ENCODE measurements at places on chromosomes 16 and 17.

DNA sequence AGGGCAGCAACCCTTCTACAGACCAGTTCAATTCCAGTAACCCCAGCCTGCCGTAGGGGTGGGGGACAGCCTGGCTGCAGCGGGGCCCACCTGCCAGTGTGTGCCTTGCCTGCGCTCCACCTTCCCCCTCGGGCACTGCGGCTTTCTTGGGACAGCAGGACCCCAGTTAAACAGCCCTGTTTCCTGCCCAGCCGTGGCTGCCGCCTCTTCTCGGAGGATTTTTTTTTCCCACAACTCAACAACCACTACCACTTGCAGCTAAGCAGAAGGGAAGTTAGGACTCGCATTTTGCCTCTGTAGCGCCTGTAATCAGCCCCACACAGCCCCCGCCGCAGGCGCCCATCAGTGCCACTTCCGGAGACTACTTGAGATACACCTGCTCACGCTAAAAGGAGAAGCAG is 76.1 kb downstream of the RAI1 start:
- DNase-seq: peak; percentile 61

- DNase-seq: no peak
Observed at GRCh38 chr16:86513471-86514277, 3.3 kb downstream of the FOXF1 start.

DNA sequence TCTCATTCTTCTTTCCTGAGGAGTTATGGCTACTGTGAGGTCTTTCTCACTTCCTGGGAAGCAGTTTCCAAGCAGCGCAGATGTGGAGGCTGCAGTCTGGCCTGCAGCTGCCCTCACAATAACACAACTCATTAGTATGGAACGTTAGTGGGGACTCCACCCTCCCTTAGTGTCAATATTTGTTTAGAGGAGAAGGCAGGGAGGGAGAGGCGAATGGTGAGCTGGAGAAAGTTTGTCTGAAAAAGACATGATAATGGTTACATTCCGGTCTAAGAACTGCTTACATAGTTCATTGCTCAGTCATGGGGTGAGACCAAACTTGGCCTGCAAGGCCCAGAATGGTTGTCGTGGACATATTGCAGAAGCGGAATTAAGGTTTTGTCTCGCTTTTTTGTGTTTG is 170.2 kb downstream of the HS3ST3B1 start:
- DNase-seq: no peak

GRCh38 chr16:7113949-7114348 is 218.7 kb upstream of the RBFOX1 start:
- DNase-seq: no peak

GRCh38 chr17:41800601-41801373 is 11.0 kb downstream of the P3H4 start:
- no peak for DNase-seq

DNA sequence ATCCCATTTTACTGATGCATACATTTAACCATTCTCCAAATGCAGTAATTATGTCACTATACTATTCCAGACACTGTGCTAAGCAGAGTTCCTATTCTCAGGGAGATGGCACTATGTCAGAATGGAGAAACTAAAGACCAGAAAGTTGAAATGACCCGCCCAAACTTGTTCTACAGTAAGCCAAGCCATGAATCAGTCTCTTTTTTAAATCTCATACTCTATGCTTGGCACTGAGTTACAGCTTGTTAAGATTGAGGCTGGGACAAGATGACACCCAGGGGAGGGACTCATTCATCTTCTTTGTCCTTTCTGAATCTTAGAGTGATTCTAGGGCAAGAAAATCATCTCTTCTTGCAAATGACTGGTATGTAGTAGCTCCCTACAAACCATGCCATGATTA is 247.0 kb upstream of the CCL2 start:
- no peak for DNase-seq

DNA sequence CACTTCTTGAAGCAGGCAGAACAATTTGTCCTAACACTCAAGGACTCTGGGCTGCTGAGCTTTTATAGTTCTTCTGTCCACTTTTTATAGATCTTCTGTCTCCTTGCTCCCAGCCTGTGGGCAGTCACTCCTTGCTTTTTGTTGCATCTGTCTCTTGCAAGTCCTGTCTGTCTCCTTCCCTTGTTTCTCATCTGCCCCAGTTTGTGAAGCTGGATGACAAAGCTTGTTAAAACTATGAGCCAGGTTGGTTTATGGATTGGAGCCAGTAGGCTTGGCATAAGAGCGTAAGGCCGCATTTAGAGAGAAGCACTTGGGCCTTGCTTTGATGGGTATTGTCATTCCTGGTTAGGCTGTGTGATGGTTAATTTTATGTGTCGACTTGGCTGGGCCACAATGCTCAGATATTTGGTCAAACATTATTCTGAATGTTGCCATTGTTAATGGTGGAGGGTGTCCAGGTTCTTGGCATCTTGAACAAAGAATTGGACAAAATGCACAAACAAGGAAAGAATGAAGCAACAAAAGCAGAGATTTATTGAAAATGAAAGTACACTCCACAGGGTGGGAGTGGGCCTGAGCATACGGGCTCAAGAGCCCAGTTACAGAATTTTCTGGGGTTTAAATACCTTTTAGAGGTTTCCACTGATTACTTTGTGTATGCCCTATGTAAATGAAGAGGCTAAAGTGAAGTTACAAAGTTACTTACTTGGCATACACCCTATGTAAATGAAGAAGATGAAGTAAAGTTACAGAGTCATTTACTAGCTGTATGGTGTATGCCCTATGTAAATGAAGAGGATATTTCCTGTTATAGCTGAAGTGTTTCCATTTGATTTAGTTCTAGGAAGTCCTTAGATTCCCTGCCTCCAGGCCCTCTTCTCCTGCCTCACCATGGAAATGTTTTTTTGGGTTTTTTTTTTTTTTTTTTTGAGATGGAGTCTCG is 8.0 kb upstream of the CPPED1 start:
- DNase-seq: no peak

GRCh38 chr16:64974381-64974780 is 147.5 kb downstream of the CDH11 start:
- no peak for DNase-seq

DNA sequence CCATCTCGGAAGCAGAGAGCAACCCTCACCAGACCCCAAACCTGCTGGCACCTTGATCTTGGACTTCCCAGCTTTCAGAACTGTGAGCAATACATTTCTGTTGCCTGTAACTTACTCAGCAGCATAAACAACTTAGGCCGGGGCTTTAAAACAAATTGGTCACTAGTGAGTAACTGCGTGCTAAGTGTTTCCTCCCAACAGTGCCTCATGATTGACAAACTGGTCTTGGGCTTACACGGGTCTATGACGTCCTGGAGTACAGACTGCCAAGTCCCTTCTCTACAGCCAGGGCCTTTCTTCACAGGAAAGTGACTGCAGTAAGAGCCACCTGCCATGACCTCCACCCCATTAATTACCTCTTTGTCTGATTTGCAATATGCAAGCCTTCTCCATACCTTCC is 136.7 kb downstream of the XYLT1 start:
- DNase-seq: no peak

DNA sequence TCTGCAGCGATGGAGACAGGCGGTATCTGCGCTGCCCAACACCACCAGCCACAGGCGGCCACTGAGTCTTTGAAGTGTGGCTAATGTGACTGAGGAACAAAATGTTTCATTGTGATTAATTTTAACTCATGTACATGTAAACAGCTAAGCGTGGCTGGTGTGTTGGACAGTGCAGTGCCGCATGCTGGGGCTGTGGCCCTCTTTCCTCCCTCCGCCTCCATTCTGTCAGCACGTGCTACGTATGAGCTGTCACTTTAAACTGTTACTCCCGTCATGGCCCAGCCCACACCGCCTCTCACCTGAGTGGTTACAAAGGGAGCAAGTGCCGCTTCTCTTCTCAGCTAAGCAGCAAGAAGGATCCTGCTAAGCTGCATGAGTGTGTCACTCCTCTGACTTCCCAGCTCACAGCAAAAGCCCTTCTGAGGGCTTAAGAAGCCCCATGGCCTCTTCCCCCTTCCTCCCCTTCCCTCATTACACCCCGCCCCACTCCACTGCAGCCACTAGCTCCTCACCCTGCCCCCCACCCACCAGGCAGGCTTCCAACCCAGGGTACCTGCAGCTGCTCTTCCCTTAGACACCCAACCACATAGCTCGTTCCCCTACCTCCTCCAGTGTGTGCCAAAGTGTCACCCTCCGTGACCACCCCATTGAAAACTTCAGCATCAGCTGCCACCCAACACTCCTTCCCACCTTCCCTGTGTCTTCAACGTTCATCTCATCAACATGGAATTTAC is 15.0 kb downstream of the HASPIN start:
- no peak for DNase-seq

- no peak for DNase-seq
Observed at GRCh38 chr17:32016231-32016630, 9.0 kb downstream of the LRRC37B start.

- no peak for DNase-seq
Observed at GRCh38 chr17:55391244-55391757, 30.3 kb downstream of the MMD start.

GRCh38 chr16:83689385-83689831 is 118.4 kb upstream of the HSBP1 start:
- DNase-seq: no peak

DNA sequence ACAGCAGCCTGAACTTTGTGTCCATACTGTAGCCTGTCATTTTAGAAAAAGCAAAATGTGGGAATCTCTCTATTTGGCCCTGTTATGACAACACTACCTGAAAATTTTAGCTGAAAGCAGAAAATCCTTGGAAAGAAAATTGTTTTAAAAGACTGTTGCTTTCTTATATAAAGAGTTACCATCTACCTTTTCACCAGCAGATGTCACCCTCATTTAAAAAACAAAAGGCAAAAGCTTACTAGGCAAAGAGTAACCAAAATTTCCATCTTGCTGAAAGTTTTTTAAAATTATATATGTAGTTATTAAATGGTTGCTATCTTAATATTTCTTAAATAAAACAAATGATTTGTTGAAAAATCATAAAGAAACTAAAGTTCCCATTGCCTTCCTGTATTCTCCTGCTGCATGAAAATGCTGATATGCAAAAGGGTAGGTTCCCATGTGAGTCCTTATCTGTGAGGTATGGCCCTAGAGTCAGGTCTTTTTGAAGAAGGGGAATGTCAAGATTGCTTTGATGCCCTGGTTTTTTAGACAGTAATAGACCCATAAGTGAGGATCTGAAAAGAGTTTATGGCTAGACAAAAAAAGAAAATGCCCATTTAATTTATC is 61.0 kb downstream of the TNRC6C start:
- no peak for DNase-seq

- peak; percentile 11 for DNase-seq
Observed at GRCh38 chr17:64216338-64217248, 46.5 kb downstream of the TEX2 start.

GRCh38 chr16:48008011-48008525 is 147.7 kb downstream of the ABCC12 start:
- no peak for DNase-seq

DNA sequence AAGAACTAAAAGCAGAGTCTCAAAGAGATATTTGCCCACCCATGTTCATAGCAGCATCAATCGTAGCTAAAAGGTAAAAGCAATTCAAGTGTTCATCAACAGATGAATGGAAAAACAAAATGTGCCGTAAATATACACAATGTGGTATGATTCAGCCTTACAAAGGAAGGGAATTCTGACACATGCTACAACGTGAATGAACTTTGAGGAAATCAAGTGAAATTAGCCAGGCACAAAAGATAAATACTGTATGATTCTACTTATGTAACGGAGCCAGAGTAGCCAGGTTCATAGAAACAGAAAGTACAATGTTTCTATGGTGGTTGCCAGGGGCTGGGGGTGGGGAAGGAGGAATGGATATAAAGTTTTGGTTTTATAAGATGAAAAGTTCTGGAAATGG is 57.8 kb upstream of the IL34 start:
- DNase-seq: no peak

GRCh38 chr17:38476549-38476948 is 48.3 kb downstream of the ARHGAP23 start:
- no peak for DNase-seq

GRCh38 chr16:7116734-7117133 is 215.9 kb upstream of the RBFOX1 start:
- no peak for DNase-seq

DNA sequence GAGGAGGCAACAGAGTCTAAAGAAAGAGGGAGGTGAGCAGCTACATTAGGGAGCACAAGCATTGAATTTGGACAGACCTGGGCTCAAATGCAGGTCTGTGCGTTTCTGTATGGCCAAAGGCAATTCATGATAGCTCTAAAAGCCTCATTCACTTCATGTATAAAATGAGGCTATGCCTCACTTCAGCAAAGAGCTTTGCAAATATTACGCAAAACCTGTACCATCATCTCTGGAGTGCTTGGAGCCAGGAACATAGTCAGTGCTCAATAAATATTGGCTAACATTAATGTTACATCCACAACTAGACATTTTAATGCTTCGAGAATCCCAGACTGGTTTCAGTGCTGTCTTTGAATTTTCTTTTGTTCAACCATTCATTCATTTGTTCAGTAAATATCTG is 254.7 kb upstream of the CDH11 start:
- no peak for DNase-seq

- DNase-seq: no peak
Observed at GRCh38 chr17:41773190-41773588, 13.3 kb downstream of the JUP start.

DNA sequence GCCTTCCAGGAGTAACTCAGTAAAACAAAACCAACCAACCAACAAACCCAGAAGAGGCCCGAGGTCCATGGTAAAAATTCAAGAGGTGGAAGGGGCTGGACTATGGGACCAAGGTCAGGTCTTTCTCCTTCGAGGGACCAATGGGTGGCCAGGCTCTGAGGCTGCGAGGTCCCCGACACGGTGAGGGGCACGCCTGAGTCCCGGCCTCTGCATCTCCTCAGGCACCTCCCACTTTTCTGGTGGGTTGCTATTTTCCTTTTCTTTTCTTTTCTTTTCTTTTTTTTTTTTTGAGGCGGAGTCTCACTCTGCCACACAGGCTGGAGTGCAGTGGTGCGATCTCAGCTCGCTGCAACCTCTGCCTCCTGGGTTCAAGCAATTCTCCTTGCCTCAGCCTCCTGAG is 18.0 kb downstream of the CD7 start:
- DNase-seq: no peak

GRCh38 chr17:75731716-75732498 is 10.6 kb downstream of the ITGB4 start:
- no peak for DNase-seq

GRCh38 chr17:42183741-42184711 is 1.2 kb downstream of the HCRT start:
- DNase-seq: peak; percentile 88

DNA sequence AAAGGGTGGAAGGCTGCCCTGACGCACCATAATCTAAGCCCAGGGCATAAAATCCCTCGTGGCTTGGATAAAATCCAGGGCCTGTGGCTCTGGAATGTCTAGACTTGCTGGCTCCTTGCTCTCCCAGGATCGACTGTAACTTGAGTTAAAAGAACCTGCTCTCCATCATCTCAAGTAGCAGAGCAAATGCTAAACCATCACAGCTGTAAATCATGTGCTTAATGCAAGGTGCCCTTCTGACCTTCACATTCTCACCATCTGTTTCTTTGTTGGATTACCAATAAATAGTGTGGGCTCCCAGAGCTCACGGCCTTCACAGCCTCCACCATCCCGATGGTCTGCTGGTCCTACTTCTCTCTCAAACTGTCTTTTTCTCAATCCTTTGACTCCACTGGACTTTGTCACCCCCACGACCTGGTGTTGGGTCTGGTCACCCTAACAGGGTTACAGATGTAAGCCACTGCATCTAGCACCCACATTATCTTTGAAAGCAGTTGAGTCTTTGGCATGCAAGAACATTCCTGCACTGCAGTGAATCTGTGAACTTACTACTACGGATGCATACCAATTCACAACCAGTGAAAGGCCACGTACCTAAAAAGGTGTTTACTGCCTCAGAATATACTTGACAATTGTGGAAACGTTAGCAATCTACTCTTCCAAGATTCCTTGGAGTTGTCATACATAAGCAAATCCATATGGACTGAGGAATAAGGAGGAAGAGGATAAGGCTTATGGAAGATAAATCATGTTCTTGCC is 15.3 kb downstream of the RSL1D1 start:
- no peak for DNase-seq
